ENCODE measurements at places on chromosomes 2 and 18. TPM values are rescaled to one million over a fixed set of nuclear protein-coding genes. Genes with fewer than 3 reads are reported as not detected.
A peak's percentile ranks its signal among the peaks of the same experiment; 100 is the strongest.

GRCh38 chr2:20617892-20618467 is 32.9 kb downstream of the HS1BP3 start:
- no peak overlapping the region for H3K4me3 ChIP-seq
- no peaks in the 10 kb centered on the region for H3K27me3 ChIP-seq
- peak overlapping the region; percentile 59 for H3K27ac ChIP-seq
- no peaks in the 10 kb centered on the region for H3K36me3 ChIP-seq

GRCh38 chr2:45674035-45674816 is 22.8 kb downstream of the PRKCE start:
- no peak for DNase-seq
- no peak overlapping the region for H3K27ac ChIP-seq
- no peaks in the 10 kb centered on the region for H3K4me1 ChIP-seq
- no peaks in the 10 kb centered on the region for H3K27me3 ChIP-seq
- H3K36me3 ChIP-seq = no peaks in the 10 kb centered on the region

DNA sequence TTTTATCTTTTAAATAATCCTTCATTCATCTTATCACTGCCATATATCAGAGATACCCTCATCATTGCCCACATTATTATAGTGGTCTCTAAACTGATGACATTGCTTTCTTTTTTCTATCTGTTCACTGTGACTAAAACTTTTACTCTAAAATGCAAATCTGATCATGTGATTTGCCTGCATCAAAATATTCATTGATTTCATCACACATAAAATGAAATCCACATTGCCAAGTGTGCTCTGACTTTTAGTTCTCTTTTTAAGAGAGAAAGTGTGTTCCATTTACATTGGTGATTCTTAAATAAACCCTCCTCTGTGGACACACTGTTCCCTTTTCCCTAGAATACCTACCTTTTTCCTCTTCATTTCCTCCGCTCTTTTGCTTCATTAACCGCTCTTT is 7.5 kb downstream of the REL start:
- H3K27me3 ChIP-seq = no peaks in the 10 kb centered on the region
- DNase-seq = no peak
- peaks cover 25% of the 10 kb centered on the region for H3K4me1 ChIP-seq

DNA sequence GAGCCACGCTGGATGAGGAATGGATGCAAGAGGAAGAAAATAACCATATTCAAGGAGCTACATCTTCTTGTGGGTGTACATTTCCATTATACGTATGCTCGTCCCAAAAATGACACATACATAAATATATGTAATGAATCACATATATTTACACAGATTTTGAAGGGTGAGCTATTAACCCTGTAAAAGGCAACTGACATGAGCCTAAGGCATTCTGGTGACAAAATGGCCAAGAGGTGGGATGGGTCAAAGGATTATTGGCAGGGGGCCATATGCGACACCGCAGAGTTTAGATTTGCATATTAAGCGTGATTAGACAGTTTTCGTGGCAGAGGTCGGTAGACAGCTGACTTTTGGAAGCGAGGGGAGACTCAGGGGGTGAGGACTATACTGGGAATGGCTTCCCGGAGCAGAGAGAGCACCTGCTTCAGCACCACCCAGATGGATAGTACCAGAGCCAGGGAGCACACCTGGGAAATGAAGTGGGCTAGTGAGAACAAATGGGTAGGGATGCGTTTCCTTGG is 431 bp upstream of the CNRIP1 start:
- peak overlapping the region; percentile 50 for H3K4me3 ChIP-seq
- no peaks in the 10 kb centered on the region for H3K36me3 ChIP-seq
- DNase-seq = no peak
- H3K4me1 ChIP-seq = 0 out of 2 replicates have a peak, but pooled peaks cover 4% of the 10 kb centered on the region
- H3K27me3 ChIP-seq = peaks cover 18% of the 10 kb centered on the region
- H3K27ac ChIP-seq = no peak overlapping the region

- peaks cover 3% of the 10 kb centered on the region for H3K36me3 ChIP-seq
- peaks cover 22% of the 10 kb centered on the region for H3K4me1 ChIP-seq
- H3K27me3 ChIP-seq = no peaks in the 10 kb centered on the region
- H3K27ac ChIP-seq = peak overlapping the region; percentile 1
- peak overlapping the region; percentile 66 for H3K4me3 ChIP-seq
- DNase-seq = no peak
These were observed 861 bp upstream of the SEMA4C start for GRCh38 chr2:96870626-96871255.

GRCh38 chr18:21998486-21998885 is 170.9 kb upstream of the GATA6 start:
- H3K27ac ChIP-seq = no peak overlapping the region
- H3K36me3 ChIP-seq = no peaks in the 10 kb centered on the region
- no peak overlapping the region for H3K4me3 ChIP-seq

DNA sequence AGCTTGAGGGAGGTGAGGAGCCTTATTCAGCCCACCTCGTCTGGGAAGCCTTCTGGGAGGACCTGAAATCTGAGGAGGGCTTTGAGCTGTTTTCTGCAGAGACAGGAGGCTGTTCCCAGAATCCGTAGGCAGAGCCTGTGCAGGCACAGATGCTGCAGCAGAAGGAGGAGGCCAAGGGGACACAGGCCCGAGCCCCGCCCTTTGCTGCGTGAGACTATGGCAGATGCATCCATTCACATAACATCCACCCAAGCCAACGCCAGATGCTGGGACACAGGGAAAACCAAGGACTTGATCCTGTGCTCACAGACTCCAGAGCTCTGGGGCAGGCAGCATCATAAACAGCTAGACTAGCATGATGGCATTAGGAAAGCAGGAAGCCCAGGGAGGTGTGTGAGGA is 98.2 kb downstream of the KCNF1 start:
- no peak overlapping the region for H3K4me3 ChIP-seq
- no peak for DNase-seq
- H3K27ac ChIP-seq = no peak overlapping the region

DNA sequence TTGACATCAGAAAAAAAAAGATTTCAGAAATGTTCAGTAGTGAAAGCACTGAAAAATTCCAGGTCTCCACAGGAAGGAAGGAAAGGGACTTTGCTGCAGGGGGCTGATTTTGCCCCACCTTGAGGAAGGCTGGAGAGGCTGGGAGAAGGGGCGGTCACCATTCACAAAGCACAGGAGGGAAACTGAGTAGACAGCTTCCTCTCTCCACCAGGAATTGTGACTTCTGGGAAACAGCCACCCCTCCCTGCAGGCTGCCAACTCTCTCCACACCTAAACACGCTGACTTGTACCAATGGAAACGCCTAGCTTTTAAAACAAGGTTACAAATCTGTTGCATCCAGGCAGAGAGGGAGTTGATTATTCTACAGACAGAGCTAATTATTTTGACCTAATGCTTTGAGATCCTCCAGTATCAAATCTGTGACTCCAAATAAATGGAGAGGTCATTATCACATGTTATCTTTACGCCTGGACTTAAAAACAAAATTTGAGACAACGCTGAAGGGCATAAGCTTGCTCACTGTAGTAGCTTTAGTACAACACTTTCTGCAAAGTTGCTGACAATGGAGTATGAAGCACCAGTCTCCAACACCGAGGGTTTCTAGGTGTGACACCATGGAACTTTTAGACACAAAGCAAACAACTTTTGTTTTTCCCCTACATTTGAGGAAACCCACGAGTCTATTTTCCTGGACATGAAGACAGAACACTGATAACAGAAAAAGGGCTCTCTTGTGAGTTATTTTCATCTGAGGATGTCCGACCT is 42.7 kb downstream of the EPHA4 start:
- H3K27me3 ChIP-seq = no peaks in the 10 kb centered on the region
- DNase-seq = no peak
- no peak overlapping the region for H3K27ac ChIP-seq

- H3K4me1 ChIP-seq = peaks cover 5% of the 10 kb centered on the region
- no peaks in the 10 kb centered on the region for H3K27me3 ChIP-seq
- peaks cover 11% of the 10 kb centered on the region for H3K36me3 ChIP-seq
These were observed 30.0 kb downstream of the HTR2B start for GRCh38 chr2:231094736-231095346.

DNA sequence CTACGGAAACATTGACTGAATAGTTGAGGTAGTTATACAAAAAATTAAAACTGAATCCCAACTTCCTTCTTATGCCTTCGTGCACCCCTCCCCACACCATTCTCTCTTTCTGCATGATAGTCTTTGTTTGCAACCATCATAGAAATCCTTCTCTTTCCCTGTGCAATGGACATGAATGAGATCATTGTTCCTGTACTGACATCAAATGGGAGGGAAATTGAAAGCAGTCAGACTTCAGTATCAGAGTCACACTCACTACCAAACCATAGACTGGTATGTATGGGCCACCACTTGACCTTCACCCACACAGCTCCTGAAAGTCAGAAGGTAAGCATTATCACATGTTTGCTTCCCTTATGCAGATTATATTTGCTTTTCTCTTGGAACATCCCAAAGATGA is 782.8 kb downstream of the BCL11A start:
- H3K4me3 ChIP-seq = no peak overlapping the region
- no peak for DNase-seq
- no peaks in the 10 kb centered on the region for H3K27me3 ChIP-seq
- no peaks in the 10 kb centered on the region for H3K36me3 ChIP-seq
- H3K4me1 ChIP-seq = no peaks in the 10 kb centered on the region
- no peak overlapping the region for H3K27ac ChIP-seq

GRCh38 chr2:131517106-131517831 is 10.4 kb upstream of the CCDC74A start:
- H3K4me3 ChIP-seq = no peak overlapping the region
- H3K27ac ChIP-seq = no peak overlapping the region
- H3K4me1 ChIP-seq = no peaks in the 10 kb centered on the region
- no peaks in the 10 kb centered on the region for H3K36me3 ChIP-seq

GRCh38 chr18:53817976-53818950 is 406.2 kb downstream of the MBD2 start:
- H3K36me3 ChIP-seq = no peaks in the 10 kb centered on the region
- no peak overlapping the region for H3K4me3 ChIP-seq
- no peaks in the 10 kb centered on the region for H3K27me3 ChIP-seq
- no peak for DNase-seq
- H3K27ac ChIP-seq = no peak overlapping the region
- H3K4me1 ChIP-seq = no peaks in the 10 kb centered on the region

SLC4A3 gene
- total RNA-seq = 13.5 TPM

GRCh38 chr2:162327134-162327769 is 8.8 kb upstream of the IFIH1 start:
- no peak overlapping the region for H3K4me3 ChIP-seq
- no peaks in the 10 kb centered on the region for H3K36me3 ChIP-seq
- H3K4me1 ChIP-seq = no peaks in the 10 kb centered on the region
- no peak for DNase-seq

- peaks cover 5% of the 10 kb centered on the region for H3K4me1 ChIP-seq
- H3K4me3 ChIP-seq = no peak overlapping the region
- H3K36me3 ChIP-seq = no peaks in the 10 kb centered on the region
- no peak overlapping the region for H3K27ac ChIP-seq
These were observed 210.6 kb downstream of the AGPS start for GRCh38 chr2:177603181-177603580.

- DNase-seq = no peak
- H3K4me3 ChIP-seq = no peak overlapping the region
- no peaks in the 10 kb centered on the region for H3K4me1 ChIP-seq
- H3K27ac ChIP-seq = no peak overlapping the region
- no peaks in the 10 kb centered on the region for H3K27me3 ChIP-seq
- no peaks in the 10 kb centered on the region for H3K36me3 ChIP-seq
These were observed 172.0 kb downstream of the MC4R start for GRCh38 chr18:60200558-60200957.

ANKRD30BL gene
- total RNA-seq = not detected

- H3K27me3 ChIP-seq = no peaks in the 10 kb centered on the region
- H3K36me3 ChIP-seq = peaks cover 4% of the 10 kb centered on the region
- H3K27ac ChIP-seq = peak overlapping the region; percentile 99
- H3K4me3 ChIP-seq = peak overlapping the region; percentile 99
- no peak for DNase-seq
These were observed 849 bp upstream of the TMEM18 start for GRCh38 chr2:677959-678550.

DNA sequence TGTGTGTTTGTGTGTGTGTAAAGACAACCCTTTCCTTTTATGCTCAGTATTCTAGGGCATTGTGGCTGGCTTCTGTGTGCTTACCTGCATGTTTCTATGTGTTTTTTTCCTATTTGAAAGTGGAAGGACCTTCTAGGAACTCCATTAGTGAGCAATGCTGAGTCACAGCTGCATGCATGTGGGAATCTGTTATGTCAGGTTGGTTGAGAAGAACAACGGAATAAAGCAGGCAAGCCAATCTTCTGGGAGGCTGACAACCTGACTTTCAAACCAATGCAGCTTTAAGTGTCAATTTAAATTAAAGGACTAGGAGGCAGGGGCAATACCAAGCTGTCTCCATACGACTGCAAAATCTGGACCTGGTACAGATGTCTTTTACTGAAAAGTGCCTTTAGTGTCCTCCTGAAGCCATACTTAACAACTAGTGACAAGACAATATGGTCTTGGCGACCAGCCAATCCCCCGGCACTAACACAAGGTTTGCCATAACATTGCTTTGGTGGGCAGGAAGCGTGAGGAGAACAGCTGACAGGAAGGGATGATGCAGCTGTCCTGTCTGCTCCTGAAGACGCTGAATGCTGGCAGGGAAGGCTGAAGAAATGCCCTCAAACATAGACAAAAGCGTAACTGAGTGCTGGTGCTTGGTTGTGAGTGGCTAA is 514.7 kb upstream of the CDH7 start:
- H3K27ac ChIP-seq = no peak overlapping the region
- H3K4me1 ChIP-seq = no peaks in the 10 kb centered on the region
- no peaks in the 10 kb centered on the region for H3K36me3 ChIP-seq
- H3K4me3 ChIP-seq = no peak overlapping the region

KDSR gene
- 29.8 TPM for total RNA-seq

- H3K27me3 ChIP-seq = no peaks in the 10 kb centered on the region
- no peak for DNase-seq
- H3K4me3 ChIP-seq = no peak overlapping the region
- no peaks in the 10 kb centered on the region for H3K36me3 ChIP-seq
These were observed 154.7 kb downstream of the EML6 start for GRCh38 chr2:54878182-54878581.

DNA sequence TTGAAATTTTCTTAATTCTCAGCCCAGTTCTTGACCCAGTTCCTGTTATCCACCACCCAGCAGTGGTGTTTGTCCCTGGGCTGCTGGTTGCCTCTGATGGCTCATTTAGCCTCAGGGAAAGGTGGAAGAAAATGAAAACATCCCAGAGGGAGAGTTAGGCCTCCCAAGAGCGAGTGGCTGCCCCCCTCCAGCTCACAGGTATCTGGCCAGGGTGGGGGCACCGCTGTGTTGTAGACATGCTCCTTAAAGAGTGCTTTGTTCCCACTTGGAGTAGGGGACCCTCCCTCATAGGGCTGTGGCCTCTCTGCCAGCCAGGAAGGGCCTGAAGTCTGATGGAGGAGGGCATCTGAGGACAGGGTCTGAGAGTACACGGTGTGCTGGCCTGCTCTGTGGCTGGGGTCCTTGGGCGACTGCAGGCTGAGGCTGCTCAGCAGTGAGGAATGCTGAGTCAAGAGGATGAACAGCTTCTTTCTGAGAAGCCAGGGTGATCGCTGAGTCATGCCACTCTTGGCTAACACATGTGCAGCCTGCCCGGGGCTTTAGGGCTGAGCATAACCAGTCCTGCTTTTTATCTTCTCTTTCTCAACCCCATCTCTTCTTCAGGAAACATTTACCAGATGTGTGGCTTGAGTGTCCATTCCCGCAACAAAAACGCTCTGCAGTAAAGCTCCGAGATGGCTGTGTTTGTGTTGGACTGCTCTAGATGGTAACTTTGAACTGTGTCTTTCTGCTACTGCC is 72.3 kb downstream of the IL1R2 start:
- DNase-seq = peak; percentile 24
- H3K27me3 ChIP-seq = no peaks in the 10 kb centered on the region
- peaks cover 5% of the 10 kb centered on the region for H3K4me1 ChIP-seq
- no peak overlapping the region for H3K4me3 ChIP-seq
- no peak overlapping the region for H3K27ac ChIP-seq

- no peaks in the 10 kb centered on the region for H3K36me3 ChIP-seq
- no peak overlapping the region for H3K27ac ChIP-seq
- H3K4me3 ChIP-seq = no peak overlapping the region
- DNase-seq = no peak
- H3K4me1 ChIP-seq = no peaks in the 10 kb centered on the region
These were observed 1.6 kb downstream of the TMEM178A start for GRCh38 chr2:39667104-39667885.

Measured in Panc1 (cell line).